ENCODE measurements at places on chromosomes 6 and 20.
A peak's percentile ranks its signal among the peaks of the same experiment; 100 is the strongest.

GRCh38 chr6:22727710-22728109 lies 158.3 kb downstream of the HDGFL1 start:
- no peak for DNase-seq

DNA sequence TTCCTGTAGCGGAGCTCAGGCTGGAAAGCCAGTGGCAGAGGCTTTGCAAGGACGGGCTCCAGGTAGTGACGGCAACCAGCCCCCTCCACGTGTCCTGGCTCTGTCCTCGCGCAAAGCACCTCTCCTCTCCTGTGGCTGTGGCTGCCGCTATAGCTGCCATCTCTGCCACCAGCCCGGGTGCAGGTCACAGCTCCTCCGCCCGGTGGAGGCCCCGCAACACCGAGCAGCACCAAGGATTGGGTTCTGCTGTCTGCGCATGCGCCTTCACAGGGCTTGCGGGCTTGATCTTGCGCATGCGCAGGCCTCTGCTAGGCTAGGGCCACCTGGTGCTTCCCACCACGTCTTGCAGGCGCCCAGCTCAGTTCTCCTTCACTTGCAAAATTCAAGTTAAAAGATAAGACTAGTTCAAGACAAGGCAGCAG lies 625.4 kb downstream of the QKI start:
- DNase-seq, result no peak

GRCh38 chr6:110529907-110530306 lies 53.5 kb upstream of the SLC22A16 start:
- peak; percentile 29 for DNase-seq

GRCh38 chr20:43322851-43323250 lies 133.1 kb upstream of the PTPRT start:
- DNase-seq, result no peak

DNA sequence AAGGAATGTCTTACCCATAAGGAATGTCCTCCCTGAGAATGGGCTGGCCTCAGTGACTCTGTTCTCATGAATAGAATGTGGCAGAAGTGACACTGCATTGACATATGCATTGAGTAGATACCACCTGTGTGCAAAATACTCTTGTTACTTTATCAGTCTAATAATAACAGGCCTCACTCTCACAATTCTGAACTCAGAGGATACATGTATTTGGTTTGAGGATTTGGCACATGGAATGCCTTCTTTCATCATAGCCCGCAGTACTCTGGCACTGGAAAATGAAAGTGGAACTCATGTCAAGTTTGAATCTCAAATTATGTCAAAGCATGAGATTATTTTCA lies 52.9 kb upstream of the PLCB4 start:
- no peak for DNase-seq

DNA sequence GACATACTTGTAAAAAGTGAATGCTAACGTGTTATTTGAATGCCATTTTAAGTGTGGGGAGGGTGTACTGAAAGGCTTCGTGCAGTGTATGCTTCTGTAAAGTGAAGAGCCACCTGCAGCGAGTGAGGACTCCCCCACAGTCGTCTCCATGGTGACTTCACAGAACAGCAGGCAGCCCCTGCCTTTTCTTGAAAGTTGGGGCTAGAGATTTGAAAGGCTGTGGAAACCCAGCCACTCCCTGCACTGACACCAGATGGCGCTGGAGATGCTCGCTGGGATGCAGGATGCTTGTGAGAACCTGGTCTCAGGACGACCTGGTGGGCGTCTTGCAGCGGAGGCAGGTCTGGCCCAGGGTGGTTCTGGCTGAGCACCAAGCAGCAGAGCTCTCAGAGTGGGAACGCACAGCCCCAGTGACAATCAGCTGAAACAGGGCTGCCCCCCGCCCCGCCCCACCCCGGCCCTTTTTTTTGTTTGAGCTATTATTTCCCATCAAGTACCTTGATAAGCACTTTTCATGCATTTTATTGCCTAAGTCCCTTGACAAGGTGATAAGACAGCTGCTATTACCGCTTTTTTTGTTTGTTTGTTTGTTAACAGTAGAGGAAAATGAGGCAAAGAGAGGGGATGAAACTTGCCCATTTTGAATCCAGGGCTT lies 150.3 kb downstream of the SYCP2 start:
- no peak for DNase-seq

DNA sequence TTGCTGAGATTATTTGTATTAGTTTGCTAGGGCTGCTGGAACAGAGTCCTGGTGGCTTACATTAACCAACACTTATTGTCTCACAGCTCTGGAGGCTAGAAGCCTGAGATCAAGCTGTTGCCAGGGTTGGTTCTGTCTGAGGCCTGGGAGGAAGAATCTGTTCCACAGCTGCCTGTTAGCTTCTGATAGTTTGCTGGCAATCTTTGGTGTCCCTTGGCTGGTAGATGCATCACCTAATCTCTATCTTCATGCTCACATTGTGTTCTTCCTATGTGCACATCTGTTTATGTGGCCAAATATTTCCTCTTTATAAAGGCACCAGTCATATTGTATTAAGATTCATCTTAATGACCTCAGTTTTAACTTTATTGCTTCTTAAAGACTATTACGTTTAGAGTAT lies 19.5 kb downstream of the SF3B5 start:
- DNase-seq, result no peak

DNA sequence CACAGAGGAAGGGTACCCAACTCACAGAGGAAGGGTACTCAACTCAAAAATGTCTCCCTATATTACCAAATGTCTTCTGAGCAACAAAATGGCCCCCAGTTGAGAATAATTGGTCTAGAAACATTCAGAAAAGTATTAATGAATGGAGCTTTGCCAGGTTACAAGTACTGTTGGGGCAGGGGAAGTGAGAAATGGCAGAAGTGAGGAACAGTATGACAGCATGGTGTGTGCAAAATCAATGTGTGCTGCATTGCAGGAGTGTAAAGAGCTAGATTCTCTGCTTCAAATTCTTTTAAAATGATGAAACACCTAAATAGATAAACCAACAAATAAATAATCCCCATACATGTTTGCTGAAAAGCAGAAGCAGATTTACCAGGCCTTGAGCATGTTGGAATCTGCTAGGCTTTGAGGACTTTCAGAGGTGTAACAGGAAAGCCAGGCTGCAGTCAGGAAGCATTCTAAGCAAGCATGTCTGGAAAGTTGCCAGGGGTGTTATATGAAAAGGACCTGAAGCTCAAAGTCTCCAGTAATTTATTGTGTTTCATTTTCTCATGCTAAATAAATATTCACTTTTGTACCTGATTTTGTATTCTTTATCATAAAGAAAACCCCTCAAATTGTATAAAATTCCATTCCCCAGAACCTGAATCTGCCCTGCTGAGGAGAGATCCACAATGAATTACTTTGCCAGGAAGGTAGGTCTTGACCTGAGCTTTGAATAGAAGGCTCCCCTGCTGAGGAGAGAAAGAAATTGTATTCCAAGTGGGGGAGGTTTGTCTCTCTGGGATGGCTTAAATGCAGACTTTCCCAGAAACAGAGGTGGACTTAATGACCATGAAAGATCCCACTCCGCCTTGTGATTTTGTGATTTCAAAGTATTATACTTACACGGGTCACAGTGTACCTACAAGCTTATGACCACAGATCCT lies 265.0 kb upstream of the MARCKS start:
- no peak for DNase-seq

- DNase-seq, result no peak
Measured at GRCh38 chr20:38829296-38829875, 23.9 kb downstream of the PPP1R16B start.

GRCh38 chr6:31366693-31367470 lies 9.9 kb upstream of the HLA-B start:
- DNase-seq, result peak; percentile 45

DNA sequence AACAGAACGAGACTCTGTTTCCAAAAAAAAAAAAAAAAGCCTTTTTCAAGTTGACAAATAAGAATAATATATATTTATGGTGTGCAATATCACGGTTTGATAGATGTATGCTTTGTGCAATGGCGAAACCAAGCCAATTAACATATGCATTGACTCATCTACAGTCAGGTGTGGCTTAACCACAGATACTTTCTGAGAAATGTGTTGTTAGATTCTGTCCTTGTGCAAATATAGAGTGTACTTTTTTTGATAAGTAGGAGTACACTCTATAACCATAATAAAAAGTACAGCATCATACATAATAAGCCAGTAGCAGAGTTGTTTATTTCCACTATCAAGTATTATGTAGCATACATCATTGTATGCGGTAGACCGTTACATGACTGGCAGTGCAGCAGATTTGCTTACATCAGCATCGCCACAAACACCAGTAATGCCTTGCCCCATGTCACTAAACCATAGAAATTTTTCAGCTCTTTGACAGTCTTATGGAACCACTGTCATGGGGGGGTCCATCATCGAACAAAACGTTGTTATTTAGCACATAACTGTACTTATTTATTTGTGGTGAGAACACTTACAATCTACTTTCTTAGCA lies 59.2 kb downstream of the TMEM170B start:
- no peak for DNase-seq

- no peak for DNase-seq
Measured at GRCh38 chr6:81263531-81264168, 488.8 kb downstream of the TENT5A start.

- DNase-seq, result no peak
Measured at GRCh38 chr20:49642816-49643215, 70.9 kb downstream of the B4GALT5 start.

GRCh38 chr6:158669145-158670035 lies 19.5 kb downstream of the SYTL3 start:
- DNase-seq, result no peak

DNA sequence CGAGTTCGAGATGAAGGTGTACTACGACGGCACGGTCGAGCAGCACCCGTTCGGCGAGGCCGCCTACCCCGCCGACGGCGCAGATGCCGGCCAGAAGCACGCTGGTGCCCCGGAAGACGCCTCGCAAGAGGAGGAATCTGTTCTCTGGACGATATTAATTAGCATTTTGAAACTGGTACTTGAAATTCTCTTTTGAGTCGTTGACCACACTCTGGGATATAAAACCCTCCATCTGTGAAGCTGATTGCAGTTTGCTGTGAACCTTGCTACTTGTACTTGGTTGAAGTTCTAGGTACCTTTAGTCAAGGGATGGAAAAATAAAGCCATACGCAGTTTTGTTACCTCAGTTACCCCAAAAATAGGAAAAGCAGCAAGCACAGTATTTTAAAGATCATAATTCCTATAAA lies 917 bp downstream of the C6orf120 start:
- DNase-seq, result no peak

- DNase-seq, result no peak
Measured at GRCh38 chr6:37013516-37014491, 8.3 kb downstream of the FGD2 start.

DNA sequence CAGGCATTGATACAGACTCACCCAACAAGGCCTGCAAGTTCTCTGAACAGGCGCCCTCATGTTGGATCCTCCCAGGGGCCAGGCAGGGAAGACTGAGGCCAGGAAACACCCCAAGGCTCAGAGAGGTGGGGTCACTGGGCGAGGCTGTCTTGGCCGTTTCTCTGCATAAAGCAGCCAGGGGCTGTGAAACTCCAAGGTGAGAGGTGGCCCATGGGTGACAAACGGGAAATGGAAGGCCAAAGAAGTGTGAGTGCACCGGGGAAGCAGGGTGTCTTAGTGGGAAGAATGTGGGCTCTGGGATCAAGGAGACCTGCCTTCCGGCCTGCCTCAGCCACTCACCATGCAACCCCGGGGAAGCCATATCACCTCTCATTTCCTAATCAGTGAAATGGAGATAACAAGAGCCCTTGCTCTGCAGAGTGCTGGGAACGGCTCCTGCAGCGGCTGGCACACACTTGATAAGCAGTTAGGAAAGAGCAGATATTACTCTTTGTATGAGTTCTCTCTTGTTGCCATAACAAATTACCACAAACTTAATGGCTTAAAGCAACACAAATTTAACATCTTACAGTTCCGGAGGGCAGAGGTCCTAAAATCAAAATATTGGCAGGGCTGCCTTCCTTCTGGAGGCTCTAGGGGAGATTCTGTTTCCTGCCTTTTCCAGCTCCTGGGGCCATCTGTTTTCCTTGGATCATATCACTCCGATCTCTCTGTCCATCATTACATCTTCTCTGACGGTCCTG lies 168.6 kb downstream of the NFATC2 start:
- DNase-seq, result no peak

- DNase-seq, result no peak
Measured at GRCh38 chr6:12024699-12025434, 12.8 kb downstream of the HIVEP1 start.

GRCh38 chr6:159804504-159804903 lies 4.4 kb downstream of the PNLDC1 start:
- DNase-seq, result no peak

DNA sequence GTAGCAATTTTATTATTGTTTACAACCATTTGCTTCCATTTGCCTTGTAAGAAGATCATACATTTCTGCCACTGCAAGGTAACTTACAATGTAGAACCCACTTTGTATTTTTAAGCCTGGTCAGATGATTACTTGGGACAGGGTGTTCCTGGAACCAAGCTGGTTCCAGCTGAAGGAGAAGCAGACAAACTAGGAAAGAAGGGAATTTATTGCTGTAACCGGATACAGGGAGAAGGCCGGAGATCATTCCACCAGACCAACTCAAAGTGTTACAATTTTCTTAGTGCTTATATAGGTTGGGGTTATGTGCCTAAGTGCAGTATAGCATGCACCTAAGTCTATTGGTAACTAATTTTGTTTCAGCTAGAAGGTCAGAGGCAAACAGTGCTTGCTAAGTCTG lies 104.4 kb downstream of the MANEA start:
- DNase-seq, result no peak

DNA sequence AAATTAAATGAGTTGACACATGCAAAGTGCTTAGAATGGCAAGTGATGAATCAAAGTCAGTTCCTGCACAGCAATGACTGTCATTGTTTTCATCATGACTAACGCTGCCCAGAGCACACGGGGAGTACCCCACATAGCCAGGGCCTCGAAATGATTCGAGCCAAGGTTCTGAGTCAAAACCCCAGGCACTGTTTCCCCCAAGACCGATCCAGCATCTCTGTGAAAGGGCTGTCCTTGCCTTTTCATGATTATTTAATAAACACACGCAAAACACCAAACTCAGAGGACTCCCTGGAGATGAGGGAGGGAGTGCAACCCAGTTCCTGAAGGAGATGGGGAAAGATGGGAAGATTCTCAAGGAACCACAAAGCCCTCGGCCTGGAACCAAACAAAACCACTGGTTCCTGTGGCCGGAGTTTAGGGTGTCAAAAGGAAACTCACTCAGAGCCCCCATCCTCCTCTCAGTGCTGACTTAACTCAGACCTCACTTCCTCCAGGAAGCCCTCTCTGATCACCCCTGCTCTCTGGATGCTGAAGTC lies 3.8 kb downstream of the PREX1 start:
- DNase-seq, result peak; percentile 60

GRCh38 chr6:138559143-138559542 lies 59.8 kb upstream of the NHSL1 start:
- DNase-seq, result no peak

- DNase-seq, result no peak
Measured at GRCh38 chr6:3388786-3389185, 68.1 kb downstream of the SLC22A23 start.

- peak; percentile 95 for DNase-seq
Measured at GRCh38 chr20:36605399-36606157, at the start of gene RAB5IF. TSS of gene RAB5IF (plus strand) at chr20:36605779. CDS start at chr20:36605952, 173 bp downstream.
